ENCODE measurements at places on chromosomes 5 and 9.

GRCh38 chr9:124182741-124183140, 75.0 kb upstream of the NEK6 start:
- DNase-seq = no peak

GRCh38 chr5:152619756-152620155, 214.7 kb upstream of the NMUR2 start:
- DNase-seq = no peak

DNA sequence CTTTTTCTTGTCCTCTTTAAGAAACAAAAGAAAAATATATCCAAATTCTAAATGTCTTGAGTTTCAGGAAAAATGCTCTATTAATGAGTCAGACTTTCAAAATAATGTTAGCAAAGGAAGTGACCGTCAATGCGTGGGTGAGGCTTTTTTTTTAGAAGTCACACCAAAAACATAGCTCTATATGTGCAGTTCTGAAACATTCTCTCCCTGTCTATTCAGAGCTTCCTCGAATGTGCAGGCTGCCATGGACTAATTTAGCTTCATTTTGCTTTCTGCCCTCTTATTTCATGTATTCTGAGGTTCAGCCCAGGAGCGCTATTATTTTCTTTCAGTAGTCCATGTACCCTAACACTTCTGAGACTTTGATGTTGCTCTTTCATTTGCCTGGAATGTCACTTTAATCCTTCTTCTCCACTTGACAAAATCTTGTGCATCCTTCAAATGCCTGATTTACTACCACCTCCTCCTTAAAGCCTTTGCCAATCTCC, 72.5 kb upstream of the RASA1 start:
- no peak for DNase-seq

- no peak for DNase-seq
Observed at GRCh38 chr9:134916161-134916665, 1.5 kb downstream of the FCN1 start.

DNA sequence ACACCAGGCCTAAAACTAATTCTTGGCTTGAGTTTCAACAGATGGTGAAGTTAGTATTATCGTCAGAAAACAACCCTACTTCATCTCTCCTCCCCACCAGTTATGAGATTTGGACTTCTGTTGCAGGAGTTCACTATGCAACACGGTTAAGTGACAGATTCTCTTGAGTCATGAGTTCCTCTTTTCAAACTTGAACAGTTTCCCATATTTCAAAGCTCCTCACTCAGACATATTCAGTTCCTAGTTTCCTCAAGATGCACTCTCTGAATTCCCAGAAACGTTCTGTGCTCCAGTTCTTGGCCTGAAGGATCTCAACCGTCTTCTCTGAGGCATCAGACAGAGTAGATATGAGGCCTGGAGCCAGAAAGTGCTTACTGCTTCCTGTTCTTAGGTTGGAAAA, 7.3 kb upstream of the PTGER4 start:
- DNase-seq = no peak

DNA sequence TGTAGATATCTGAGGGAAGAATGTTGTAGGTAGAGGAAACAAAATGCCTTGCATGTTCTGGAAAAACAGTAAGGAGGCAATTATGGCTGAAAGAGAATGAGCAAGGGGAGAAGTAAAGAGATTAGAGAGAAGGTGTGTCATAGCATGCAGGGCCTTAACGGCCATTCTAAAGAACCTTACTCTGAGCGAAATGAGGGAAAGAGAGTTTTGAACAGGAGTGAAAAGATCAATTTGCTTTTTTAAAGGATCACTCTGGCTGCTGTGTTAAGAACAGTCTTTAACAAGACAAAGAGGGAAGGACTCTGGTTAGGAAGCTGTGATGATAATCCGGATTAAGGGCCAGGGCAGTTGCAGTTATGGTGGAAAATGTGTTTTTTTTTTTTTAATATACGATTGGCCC, 22.6 kb downstream of the PTBP3 start:
- DNase-seq = no peak

GRCh38 chr9:92525306-92525705, 10.5 kb downstream of the ECM2 start:
- no peak for DNase-seq

DNA sequence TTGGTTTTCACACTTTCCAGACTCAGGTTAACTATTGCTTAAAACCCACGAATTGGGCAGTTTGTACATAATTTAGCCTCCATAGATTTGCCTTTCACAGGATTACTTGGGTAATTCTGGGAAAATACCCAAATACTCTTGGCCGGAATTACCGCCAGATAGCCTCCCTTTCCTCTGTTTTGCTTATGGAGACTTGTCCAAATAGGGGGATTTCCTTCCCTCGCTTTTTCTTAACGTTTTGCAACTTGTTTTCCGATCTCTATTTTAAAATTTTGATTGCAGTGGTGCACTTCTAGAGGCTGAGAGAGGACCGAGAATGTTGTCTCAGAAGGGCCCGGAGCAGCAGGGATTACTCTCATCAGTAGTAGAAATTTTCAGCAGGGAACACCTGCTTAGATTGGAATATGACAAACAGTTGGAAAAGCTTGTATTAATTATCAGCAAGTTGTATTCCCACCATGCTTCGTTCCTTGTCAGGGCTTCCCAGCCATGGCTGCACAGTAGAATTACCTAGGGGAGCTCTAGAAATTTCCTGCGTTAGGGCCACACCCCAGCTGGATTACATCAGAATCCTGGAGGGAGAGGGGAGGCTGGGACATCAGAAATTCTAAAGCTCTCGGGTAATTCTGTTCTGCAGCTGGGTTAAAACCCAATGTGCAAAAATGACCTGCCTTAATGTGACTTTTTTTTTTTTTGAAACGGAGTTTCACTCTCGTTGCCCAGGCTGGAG, 329.1 kb downstream of the SH3GL2 start:
- DNase-seq = no peak

DNA sequence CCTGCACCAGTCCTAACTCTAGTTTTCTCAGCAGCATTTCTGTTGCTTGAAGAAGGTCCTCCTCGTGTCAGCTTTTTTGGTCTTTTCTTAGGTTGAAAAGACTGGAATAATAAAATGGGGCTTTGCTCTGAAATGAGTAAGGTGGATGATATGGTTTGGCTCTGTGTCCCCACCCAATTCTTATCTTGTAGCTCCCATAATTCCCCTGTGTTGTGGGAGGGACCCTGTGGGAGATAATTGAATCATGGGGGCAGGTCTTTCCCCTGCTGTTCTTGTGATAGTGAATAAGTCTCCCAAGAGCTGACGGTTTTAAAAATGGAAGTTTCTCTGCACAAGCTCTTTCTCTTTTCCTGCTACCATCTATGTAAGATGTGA, 53.6 kb downstream of the LIX1 start:
- DNase-seq = no peak

DNA sequence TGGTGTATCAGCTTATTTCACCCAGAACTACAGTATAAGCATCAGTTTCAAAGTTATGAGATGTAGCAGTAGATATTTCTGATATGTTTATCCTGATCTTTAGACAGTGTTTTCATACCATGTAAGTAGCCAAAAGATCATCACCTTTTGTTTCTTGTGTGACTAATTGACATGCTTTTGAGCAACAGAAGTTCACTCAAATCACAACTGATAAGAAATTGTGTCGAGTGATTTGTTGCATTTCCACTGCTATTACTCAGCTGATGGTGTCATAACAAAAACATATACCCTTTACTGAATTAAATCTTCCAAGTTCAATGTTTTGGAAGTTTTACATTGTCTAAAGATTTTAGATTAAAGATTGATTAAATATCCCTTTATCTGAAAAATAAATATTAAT, 324.5 kb downstream of the TUSC1 start:
- no peak for DNase-seq

DNA sequence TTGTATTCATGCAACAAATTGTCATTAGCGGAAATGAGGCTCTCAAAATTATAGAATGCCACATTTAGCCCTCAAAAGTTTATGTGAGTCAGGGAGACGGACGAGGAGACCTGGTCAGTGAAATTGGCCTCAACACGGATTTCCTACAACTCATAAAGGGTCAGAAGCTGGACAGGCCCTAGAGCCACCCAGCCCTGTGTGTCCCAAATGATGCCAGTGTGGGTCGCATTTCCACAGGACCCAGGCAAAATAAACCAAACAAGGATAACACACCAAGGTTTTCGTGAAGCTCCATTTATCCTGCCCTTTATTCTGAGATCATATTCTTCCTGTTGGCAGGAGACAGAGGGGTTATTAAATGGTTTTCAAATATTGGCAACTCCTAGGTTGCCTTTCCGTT, 72.0 kb upstream of the COL5A1 start:
- no peak for DNase-seq

GRCh38 chr5:126452477-126452876, 29.3 kb downstream of the GRAMD2B start:
- no peak for DNase-seq

DNA sequence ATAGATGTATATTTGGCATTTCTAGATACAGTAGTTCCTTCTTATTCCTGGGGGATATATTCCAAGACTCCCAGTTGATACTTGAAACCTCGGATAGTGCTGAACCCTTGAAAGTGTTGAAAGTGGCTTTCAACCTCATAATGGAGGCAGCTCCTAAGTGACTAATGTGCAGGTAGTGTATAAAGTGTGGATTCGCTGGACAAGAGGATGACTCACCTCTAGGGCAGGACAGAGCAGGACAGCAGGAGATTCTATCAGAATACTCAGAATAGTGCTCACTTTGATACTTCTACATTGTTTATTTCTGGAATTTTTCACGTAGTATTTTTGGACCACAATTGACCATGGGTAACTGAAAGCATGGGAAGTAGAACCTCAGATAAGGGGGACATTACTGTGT, 1138.9 kb upstream of the WWC1 start:
- no peak for DNase-seq

DNA sequence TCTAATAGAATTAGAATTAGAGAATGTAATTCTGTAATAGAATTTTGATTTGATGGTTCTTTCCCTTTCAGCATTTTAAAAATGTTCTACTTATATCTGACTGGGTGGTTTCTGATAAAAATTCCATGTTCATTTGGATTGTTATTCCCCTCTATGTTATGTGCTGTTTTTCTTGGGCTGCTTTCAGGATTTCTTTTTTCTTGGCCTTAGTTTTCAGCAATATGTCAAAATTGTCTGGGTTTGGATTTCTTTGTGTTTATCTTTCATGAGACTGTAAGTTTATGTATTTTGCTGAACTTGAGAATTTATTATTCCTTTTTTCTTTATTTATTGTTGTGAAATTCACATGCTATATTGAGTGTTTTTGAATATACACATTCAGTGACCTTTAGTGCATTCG, 189.1 kb downstream of the RANBP17 start:
- no peak for DNase-seq

GRCh38 chr9:109267555-109267954, 53.3 kb downstream of the EPB41L4B start:
- no peak for DNase-seq

GRCh38 chr9:135565141-135565628, 3.6 kb downstream of the PAEP start:
- DNase-seq = no peak

GRCh38 chr9:26537211-26537610, 355.4 kb downstream of the CAAP1 start:
- no peak for DNase-seq

- no peak for DNase-seq
Observed at GRCh38 chr5:83375049-83375745, 96.3 kb upstream of the VCAN start.

- no peak for DNase-seq
Observed at GRCh38 chr5:132679717-132680380, 6.1 kb downstream of the IL4 start.

DNA sequence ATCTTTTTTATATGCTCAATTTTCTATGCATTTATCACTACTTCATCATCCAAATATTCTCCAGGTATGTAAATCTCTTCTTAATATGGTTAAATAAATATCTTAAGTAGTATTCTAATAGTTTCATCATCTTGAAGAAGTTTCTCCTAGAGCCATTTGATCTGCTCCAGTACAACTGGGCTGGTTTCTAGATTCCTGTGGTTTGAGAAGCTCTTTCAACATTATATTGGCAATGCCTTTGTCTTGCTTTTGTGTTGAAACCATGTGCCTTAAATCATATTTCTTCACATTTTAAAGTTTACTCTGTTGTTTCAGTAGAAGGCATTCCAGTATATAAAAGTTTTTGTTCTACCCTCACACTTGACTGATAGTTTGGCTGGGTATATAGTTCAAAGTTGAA, 27.6 kb downstream of the MBLAC2 start:
- no peak for DNase-seq

DNA sequence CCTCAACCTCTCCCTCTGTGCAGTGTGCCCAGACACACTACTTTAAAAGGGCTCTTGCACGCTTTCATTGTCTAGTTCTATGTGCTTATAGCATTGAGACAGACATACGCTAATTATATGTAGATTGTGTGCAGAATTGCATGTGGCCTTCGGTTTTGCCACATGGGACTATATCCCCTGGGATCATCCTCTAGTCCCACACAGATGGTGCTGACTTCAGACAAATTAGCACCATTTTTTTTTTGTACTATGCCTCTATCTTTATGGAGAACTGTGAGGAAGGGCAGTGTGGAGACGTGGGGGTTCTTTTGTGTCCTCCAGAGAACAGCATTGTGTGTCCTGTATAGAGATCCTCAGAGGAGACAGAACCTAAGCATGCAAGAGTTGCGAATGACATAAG, 29.3 kb downstream of the PAPPA start:
- no peak for DNase-seq

DNA sequence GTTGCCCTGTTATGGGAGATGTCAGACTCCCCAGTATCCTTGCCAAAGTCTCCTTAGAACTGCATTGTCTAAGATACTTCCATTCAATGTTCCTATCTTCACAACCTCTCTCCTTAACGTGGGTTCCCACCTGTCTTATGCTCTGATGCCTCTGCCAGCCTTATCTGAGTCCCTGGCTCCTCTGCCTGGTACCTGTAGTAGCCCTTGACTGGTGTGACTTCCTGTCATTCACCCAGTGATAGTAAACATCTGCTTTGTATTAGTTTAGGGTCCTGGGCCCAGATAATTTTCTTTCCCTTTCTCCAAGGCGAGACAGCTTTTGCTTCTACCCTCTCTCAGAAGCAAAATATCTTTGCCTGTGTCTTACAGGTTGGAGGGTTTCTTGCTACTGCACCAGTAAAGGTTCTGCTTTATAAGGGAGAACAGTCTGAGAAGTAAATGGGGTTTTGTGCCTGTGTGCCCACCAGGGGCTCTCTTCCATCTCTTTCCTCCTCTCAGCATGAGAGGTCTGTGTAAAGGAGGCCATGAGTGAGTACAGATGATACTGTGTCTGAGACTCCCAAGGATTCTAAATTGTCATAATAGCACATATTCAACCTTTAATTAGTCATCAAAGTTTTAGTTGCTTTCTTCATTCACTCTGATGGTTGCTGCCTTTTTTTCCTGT, 220.8 kb downstream of the PRR16 start:
- no peak for DNase-seq

- no peak for DNase-seq
Observed at GRCh38 chr5:16383544-16384052, 82.0 kb downstream of the ZNF622 start.

DNA sequence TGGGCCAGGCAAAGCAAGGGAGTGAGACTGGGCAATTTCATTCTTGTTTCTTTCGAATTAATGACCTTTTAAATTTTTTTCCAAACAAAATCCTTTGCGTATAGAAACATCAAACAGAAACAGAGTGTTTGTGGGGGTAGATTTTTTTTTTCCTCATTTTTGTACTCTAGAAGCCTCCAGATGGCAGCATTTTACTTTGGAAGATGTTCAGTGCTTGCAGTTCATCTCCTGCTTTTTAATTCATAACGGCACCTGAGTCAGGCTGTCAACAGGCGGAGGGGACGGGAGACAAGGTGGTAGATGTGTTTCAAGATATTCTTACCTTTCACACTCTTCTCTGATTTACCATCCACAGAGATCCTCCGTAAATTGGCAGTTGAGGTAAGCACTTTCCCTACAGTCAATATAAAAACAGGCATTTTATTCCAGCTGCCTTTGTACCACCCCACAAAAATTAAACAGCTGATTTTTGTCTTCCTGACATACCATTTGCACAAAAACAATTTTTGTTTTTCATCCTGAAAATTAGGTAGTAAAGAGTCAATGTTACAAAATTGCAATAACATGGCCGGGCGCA, 99.5 kb upstream of the FBXL17 start:
- DNase-seq = no peak

Data from stimulated activated CD4-positive, alpha-beta T cell treated with anti-CD3 and anti-CD28 coated beads, TNF-alpha, amount 100 ng/mL, for 48 hours (primary cell).